Activated CD8-positive, alpha-beta memory T cell treated with anti-CD3 and anti-CD28 coated beads, Interleukin-2, amount 50 U/mL, for 4 hours (primary cell): ENCODE measurements at places on chromosomes 5 and 9.

DNA sequence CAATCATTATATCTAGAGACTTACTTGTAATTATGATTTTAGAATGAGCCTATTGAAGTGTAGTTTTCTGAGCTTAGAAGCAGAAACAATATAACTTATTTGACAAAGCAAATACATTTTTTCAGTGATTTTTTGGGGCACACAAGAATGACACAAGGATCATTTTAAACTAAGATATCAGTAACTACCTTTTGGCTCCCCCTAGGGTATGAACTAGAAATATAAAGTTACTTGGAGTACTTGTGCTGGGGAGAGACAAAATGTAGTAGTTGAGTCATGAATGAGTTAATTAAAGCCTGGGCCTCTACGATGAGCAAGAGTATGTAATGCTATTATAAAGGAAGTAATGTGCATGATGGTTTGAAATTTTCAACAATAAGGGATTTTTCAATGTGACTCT, 1244.1 kb upstream of the ACO1 start:
- DNase-seq, result no peak

DNA sequence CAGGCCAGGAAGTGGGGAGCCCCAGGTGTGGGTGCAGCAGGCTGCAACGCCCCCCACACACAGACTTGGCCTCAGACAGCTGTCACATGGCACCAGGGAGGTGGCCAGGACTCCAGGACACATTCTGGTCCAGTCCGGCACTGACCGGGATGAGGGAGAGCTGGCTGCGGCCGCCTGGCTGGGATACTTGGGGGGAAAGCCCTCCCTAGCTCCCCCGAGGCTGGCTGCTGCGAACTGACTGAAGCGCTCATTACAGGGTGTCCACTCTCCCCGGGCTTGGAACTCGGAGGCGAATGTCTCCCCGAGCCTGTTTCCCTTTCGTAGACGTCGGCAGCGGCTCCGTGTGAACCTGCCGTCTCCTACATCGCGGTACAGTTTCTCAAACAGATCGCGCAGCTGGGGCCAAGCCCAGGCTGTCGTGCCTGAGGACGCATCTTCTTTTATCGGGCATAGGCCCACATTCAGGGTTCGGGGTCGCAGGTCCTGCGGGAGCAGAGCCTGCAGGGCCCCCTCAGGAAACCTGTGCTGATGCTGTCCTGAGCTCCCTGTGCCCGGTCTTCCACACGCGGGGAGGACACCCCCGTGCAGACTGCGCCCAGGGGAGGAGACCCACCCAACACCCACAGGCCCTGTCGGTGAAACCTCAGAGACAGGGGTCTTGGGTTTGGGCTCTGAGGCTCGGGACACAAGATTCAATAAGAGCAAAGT, 19.8 kb downstream of the NACC2 start:
- no peak for DNase-seq

DNA sequence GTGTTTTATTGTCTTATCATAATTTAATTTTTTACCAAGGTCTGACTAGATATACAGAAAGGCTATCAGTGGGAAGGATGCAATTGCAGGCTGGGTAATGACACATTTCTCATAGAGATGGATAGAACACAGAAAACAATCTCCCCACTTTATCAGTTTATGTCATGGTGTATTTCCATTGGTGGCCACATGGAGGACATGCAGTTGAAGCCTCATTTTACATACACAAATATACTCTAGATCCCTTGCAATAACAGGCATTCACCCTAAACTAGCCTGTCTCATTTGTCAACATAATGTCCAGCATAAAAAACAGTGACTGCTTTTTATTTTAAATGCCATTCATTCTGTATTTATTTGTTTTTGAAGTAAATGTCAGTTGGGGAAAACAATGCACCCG, 526.3 kb downstream of the GABRG2 start:
- DNase-seq, result no peak

- no peak for DNase-seq
Measured at GRCh38 chr9:107972346-107972745, 482.8 kb upstream of the KLF4 start.

- no peak for DNase-seq
Measured at GRCh38 chr9:108054131-108054630, 564.6 kb upstream of the KLF4 start.

DNA sequence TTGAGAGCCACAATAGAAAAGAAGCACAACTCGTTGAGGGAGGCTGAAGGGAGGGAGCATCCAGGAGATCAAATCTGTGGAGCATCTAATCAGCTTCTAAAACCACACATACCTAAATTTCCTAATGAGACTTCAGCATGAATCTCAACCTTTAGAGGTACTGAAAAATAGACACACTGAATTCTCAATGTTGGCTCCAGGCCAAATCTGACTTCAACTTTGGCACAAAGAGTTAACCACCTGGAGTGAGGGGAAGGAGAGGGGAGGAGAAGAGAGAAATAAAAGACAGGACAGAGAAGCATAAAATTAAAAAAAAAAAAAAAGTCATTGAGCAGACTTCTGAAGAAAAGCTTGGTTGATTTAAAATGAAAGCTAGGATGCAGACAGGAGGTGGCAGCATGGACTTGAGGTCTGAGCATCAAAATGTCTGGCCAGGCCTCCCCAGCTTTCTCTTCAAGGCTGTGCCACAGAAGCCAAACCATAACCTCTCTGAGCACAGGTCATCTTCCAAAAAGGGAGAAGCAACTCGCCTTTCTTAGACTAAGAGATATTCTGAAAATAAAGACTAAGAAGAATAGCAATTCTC, 205.6 kb downstream of the DENND1A start:
- no peak for DNase-seq

DNA sequence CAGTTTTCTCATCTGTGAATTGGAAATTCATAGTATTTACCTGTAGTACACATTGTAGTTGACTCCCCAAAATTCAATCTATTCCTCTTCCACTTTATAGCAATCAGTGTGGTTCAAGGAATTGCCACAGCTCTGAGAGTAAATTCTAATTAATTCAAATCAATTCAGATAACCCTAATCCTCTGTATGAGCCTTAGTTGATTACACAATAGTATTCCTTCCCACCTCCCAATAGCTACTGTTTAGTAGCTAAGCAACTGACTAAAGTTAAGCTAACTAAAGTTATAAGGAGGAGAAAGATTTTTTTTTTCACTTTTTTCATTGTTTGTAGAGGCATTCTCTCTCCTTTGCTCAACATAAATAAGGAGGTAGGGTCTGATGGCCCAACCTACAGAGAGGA, 77.5 kb downstream of the ARRDC3 start:
- no peak for DNase-seq
